ENCODE measurements at places on chromosomes 3 and 15.

DNA sequence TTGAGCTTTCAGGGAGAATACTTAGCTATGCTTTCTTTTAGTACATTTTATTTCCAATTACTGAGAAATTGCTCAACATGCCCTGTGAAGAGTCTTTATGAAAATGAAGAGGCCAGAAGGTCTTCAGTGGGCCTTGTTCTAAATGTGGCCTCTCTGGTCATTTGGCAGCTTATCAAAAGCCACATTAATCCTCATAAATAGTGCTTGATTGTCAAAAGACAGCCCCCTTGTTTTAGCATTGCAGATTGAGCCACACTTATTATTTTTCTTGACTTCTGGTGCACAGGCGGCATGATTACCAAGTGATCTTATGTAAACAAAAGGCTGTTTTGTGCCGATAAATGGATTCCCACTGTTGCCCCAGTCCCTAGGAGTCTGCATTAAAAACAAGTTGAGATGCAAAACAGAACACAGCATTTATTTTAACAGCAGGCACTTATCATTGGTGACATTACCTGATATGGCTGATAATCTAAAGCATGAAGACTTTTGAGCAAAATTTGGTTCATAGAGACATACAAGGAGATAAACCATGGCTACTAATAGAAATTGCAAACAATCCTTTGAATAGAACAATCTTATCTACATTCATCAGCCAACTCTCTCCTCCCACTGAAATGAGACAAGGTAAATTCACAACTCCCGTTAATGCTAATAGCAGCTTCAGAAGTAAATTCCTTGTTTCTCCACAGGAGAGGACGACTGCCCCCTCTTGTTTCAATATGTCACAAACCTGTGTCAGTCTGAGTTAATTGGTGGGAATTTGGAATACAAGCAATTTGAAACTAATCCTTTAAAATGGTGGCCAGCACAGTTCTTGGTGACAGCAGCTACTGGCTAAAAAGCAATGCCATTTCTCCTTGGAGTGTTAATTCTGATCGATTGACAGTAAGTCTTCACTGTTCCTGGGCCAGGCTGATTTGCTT is 194.3 kb downstream of the NSUN3 start:
- no peak for DNase-seq

DNA sequence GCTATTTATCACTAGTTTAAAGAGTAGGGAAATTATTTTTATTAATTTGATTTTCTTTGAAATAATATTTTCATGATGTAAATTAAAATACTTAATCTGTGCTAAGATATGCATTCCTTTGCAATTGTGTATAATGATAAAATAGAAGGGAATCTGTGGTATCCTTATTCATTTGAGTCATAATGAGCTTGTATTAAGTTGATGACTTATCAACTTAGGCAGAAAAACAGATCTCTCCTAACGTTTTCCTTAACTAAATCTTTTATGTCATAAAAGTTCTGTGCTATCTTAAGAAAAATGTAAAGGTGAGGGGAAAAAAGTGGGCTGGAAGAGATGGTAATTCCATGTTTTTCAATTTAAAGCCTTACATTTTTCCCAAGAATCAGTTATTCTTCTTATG is 1.9 kb downstream of the FGF7 start:
- DNase-seq = no peak

GRCh38 chr3:158819282-158819681 is 17.4 kb downstream of the MFSD1 start:
- no peak for DNase-seq

- DNase-seq = no peak
These were observed 97.4 kb upstream of the CCDC80 start for GRCh38 chr3:112738366-112738765.

GRCh38 chr15:79973456-79974195 is 2.6 kb upstream of the BCL2A1 start:
- DNase-seq = no peak

GRCh38 chr15:68277131-68277602 is 378 bp upstream of the FEM1B start:
- DNase-seq = no peak

DNA sequence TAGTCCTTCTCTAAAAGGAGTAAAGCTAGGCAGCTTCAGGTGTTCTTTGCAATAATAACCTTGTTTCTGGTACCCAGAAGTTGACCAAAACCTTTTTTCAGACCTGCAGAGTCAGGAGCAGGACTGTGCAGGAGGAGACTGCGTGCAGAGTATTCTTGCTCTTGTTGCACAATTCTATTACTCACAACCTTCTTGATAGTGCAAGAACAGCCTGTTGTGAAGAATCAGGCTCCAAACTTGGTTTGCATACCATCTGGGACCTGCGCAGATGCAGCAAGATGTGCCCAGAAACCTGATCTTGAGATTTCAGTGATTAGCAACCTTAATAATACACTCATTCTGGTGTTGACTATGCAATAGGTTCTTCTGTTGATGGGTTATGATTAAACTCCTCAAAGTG is 111.9 kb downstream of the ATG7 start:
- no peak for DNase-seq

DNA sequence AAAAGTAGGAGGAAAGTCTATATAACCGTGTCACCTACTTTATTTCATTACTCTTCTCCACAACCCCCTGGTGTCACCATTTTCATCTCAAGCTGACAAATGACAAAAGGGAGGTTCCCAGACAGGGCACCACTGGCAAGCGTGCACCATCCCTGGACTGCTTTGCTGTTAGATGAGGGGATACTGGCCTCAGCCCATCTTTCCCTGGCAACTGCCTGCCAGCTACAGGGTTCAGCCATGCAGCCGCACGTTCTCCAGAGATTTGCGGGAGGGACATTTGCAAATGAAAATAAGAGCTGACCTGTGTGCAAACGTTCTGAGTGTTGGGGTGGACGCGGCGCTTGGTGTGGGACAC is 660 bp downstream of the UROC1 start:
- DNase-seq = no peak

DNA sequence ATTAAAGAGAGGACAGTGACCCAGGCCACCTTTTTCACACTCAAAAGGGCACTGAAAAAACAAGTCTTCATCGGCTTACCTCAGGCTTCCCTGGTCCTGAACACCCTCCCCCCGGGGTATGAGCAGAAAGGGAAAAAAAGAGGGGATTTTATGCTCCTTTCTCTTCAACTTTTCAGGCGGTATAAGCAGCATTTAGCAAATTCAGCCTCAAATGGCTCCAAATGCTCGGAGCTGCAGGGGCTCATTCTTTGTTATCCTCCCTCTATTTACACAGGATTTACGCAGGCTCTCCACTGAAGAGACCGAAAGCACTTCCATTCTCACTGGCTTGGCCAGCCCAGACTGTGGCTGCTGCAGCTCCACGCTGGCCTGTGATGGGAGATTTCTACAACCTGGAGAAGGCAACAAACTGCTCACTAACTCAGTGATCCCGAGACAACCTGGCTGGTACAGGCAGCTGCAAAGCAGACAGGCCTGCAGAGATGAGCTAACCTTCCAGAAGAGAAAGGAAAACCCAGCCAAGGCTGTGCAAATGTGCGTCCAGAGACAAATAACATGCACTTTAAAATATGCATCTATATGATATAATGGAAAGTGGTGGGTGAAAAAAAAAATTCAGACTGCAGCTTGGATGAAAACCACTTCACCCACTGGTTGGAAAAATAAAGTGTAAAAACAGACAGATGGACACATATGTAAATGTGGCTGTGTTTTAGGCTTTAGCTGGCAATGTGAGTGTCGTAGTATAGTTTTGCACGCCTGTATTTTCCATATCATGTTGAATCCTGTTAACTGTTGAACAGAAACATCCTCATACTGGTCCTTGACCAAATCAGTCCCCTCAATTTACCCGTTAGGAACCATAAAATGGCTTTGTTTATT is 54.2 kb downstream of the MEIS2 start:
- DNase-seq = no peak

DNA sequence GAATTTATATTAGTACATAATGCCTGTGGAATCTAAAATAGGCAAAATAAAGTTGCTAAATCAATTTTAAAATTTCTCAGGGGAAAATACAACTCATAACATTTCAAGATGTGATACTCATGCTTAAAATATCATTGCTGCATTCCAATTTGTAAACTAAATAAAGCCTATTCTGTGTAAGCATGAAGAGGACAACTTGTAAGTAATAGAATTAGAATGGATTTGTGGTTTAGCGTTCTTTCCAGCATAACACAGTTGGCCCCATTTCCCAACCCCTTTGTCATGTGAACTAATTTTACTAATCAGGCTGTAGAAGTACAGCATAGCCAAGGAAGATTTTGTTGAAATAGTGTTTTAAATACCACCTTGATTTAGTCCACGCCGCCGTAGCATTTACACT is 437.2 kb downstream of the SI start:
- DNase-seq = no peak

- no peak for DNase-seq
These were observed 1.9 kb downstream of the TUSC2 start for GRCh38 chr3:50326182-50326541.

Measured in activated CD4-positive, CD25-positive, alpha-beta regulatory T cell treated with anti-CD3 and anti-CD28 coated beads, Interleukin-2, amount 50 U/mL, for 72 hours (primary cell).